ENCODE measurements at places on chromosomes 5 and 9. TPM values are rescaled to one million over a fixed set of nuclear protein-coding genes. Genes with fewer than 3 reads are reported as not detected.

The FOXD4L5 gene
- total RNA-seq: not detected

DNA sequence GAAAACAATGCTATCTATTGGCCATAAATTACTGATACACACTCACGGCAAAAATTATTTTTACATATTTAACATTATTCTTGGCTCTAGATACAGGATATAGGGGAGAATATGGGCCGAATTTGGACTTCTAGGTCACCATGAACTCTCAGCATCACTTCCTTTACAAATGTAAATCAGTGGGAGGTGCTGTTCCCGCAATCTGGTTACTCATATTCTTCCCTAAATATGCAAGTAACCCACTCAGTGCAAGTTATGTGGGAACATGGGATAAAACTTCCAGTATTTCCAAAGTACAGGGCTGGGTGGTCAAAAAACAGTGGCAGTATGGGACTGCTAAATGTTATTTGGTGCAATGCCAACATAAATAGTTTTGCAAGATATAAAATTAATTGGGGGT, 145.6 kb downstream of the PPP2R2B start:
- no peak for DNase-seq

The TRAPPC13 gene
- total RNA-seq: 22.4 TPM

DNA sequence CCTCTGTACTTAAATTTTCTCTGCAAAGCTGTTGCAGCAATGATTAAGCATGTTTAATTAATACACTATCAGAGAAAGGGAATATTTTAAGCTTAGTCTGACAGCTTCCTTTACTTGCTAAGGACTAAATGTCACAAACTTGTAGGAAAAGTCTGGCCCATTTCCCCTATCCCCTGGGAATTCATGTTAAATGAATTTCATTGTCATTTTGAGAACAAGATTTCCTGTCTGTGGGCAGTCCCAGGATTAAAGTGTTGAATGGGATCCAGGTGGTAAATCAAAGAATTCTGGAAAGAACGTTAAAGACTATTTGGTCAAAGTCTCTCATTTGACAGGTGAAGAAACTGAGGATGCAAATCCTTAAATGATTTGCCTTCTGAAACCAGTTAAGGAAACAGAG, 214.8 kb downstream of the MPDZ start:
- no peak for DNase-seq

DNA sequence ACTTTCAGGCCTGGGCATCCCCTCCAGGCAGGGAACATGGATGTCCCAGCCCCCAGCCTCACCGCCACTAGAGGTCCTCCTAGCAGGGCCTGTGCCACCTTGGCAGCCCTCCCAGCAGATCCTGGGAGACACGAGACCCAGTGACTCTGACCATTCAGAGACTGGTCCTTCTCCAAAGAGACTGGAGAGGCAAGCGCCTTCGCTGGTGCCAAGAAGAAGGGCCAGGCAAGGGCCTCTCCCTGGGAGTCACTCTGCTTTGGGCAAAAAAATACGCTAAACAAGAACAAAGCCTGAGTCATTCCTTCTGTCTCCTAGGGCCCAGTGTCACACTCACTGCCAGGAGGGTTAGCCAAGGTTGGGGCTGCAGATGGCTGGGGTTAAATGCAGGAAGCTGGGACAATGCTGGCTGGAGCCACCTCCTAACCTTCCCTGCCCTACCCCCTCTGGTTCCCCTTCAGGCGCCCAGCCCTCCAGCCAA, 35.3 kb upstream of the SMIM23 start:
- DNase-seq: no peak

DNA sequence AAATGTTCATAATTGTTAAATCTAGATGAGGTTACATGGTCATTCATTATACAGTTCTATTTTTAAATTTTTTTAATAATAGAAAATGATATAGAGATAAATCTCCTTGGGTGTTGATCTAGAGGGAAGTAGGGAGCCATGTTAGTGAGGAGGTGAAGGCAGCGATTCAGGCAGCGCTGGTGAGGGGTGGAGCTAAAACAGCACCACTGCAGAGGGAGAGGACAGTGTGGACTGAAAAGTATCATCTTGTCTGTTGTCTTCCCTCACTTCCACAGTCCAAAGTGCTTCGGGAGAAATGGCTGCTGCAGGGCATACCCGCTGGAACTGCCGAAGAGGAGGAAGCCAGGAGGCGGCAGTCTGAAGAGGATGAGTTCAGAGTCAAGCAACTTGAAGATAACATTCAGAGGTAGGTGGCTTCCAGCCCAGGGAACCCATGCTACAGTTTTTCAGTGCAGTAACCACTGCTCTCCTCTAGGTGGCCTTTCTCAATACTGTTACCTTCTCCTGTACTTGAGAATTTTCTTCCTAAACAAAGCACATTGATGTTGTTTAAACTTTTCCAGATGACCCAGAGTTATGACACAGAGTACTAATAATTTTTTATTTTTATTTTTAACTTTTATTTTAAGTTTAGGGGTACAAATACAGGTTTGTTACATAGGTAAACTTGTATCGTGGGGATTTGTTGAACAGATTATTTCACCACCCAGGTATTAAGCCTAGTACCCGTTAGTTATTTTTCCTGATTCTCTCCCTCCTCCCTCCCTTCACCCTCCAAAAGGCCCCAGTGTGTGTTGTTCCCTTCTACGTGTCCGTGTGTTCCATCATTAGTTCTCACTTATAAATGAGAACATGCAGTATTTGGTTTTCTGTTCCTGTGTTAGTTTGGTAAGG, 100.5 kb downstream of the PALM2AKAP2 start:
- DNase-seq: peak; percentile 28

GRCh38 chr5:135356522-135357318, 42.3 kb downstream of the MACROH2A1 start:
- DNase-seq: no peak

GRCh38 chr9:69283003-69283402, 42.0 kb upstream of the ENTREP1 start:
- no peak for DNase-seq

The NOTCH1 gene
- 64.2 TPM for total RNA-seq

- no peak for DNase-seq
These were observed 20.5 kb downstream of the THBS4 start for GRCh38 chr5:80055491-80056170.

DNA sequence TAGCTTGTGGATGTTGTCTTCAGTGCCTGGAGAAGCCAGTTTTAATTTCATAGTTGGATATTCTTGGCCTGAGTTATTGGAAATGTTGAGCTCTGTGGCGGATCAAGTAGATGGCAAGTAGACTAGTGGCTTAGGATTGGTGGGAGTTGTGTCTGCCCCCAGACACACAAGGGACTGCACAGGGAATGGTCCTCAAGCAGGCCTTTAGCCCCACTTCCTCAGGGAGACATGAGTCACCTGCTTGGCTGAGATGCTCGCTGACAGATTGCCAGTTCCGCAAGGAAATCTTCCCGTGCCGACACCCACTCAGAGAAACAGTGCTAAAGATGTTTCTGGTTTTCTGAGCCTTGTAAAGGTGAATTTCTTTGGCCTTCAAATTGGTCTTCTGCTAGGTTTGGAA, 18.8 kb upstream of the CATSPER3 start:
- no peak for DNase-seq

The IL9 gene
- total RNA-seq: not detected

DNA sequence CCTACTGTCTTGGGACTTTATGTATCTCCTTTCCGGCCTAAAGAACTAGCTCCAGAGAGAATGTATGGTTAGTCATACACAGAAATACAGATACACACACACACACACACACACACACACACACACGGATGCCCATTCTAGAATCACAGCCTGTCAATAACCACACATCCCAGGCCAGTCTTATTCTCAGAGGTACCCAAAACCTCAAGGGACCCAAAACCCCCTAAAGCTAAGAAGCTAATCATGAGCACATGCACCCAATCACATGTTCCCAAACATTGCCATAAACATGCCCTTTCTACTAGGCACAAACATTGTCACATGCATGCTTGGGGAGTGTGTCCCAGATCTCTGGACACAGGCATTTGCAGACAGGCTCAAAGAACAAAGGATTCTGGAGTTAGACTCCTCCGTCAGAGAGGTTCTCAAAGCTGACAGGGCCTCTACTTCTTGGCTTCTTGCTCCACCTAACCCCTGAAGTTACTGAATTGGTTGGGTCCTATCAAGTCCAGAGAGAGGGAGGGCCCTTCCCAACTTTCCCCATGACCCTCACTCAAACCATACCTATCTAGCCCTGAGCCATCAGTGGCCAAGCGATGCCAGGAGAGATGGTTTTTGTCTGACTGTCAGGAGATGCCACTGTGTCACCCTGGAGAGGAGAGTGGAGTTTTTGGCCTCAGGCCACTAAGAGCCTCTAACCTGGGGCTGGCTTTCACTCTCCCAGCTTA, 78.7 kb downstream of the NRG2 start:
- no peak for DNase-seq

The PPWD1 gene
- total RNA-seq: 37.6 TPM

GRCh38 chr9:133683586-133684120, 47.5 kb downstream of the DBH start:
- peak; percentile 46 for DNase-seq

DNA sequence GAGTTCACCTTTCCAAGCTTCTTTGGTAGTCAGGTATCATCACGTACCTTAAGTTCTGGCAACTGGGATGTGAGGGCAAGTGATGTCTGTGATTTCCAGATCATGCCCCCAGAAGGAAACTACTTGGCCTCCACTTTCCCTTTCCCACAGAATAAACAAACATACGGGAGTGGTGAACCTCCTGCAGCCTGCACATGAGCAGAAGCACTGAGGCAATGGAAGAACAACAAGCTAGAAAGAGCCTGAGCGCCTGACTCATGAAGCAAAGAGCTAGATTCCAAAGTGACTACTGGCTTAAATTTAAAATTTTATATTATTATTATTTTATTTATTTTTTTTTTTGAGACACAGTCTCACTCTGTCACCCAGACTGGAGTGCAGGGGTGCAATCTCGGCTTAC, 35.0 kb downstream of the ARL15 start:
- no peak for DNase-seq

Data from glutamatergic neuron (in vitro differentiated cells).